PC-9 (cell line): ENCODE measurements at places on chromosomes 7 and 10. TPM values are rescaled to one million over a fixed set of nuclear protein-coding genes. Genes with fewer than 3 reads are reported as not detected.

GRCh38 chr7:44368885-44369284, 43.5 kb upstream of the CAMK2B start:
- no peak for DNase-seq

Gene PRTFDC1
- total RNA-seq, result 12.3 and 15.8 TPM in 2 replicates

DNA sequence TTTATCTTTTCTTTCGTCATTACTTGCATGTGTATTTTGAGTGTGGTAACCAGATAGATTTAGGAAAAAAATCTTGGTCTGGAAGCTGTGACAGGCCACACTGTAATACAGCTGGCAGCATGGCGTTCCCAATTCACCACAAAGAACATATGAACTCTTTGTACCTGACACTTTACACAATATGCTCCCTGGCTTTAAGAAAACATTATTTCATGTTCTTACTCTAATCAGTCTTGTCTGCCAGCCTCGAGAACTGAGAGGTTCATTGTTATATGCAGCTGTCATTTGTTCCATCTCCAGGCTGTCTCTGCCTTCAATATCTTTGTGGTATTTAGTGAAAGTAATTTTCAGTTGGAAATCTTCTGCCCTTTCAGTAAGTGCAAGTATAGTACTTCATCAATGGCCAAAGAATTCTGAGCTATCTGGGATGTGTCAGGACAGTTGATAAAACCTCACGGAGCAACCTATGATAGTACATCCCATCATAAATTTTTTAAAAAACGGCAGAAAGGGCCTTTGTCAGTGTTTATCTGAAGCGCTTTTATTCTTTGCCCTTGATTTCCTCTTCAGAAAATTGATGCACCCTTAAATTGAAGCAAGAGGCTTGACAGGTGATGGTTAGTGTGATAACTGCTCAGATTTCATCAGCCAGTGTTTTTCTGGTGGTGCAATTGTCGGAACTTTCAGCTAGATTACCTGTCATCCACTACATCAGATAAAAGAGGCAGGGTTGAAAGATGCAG, 146.3 kb upstream of the SP8 start:
- no peak for DNase-seq

Gene MLXIPL
- total RNA-seq, result 24.9 and 32.0 TPM in 2 replicates
